ENCODE measurements at places on chromosomes 1 and 21.

DNA sequence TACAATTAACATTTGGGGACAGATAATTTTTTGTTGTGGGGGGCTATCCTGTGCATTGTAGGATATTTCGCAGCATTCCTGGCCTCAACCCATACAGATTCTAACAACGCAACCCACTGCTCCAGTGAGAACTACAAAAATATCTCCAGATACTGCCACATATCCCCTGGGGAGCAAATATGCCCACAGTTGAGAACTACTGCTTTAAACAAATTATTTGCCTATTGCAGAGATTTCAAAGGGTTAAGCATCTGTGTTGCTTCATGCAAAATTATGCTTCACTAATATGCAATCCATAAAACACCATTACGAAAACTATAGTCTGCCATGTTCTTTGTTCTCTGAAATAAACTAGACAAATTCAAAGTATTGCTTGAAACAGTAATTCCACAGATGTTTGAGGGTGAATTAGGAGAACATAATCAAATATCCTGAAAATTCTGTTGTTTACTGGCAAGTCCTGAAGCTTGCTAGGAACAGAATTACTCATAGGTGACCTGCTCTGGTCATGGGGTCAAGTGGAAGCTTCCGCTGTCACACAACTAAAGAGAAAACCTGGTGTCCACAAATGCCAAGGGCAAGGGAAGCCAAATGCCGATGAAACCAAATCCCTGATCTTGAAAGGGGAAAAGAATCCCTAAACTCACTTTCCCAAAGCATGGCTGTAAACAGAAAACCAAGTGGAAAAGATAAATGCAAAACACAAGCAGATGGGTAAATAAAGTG lies 149.4 kb downstream of the RERE start:
- no peak for DNase-seq

DNA sequence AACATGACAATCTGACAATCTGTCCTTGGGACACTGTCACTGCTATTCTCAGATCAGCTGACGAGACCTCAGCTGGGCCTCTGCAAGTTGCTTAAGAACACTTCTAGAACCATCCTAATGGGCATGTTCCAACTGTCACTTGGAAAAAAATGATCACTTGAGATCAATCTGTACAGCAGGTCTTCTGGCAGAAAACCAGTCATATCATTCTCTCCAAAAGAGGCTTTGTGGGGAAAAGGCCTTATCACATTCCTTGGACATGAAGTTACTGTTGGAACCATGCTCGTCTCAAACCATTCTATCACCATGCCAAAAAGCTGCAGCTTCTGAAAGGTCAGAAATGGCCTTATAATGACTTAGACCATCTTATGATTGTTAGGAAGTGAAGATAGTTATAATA lies 744.2 kb downstream of the USP25 start:
- DNase-seq, result no peak

DNA sequence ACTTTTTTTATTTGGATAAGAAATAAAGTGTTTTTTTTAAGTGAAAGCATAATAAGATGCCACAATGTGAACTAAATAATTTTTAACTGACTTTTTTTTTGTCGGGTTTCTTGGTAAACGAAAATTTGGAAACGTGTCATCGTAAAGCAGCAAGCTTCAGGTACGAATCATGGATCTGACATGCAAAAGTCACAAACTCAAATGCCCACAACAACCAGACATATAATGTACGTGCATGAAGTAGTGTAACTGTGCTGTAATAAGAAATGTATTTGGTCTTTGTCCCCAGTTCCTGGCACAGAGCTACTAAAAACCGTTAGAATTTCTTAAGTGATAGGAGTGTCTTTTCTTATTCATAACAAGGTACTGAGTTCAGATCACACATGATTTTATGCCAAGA lies 44.3 kb upstream of the LRRC7 start:
- DNase-seq, result no peak

- no peak for DNase-seq
Measured at GRCh38 chr1:174221681-174222080, 62.4 kb downstream of the RABGAP1L start.

DNA sequence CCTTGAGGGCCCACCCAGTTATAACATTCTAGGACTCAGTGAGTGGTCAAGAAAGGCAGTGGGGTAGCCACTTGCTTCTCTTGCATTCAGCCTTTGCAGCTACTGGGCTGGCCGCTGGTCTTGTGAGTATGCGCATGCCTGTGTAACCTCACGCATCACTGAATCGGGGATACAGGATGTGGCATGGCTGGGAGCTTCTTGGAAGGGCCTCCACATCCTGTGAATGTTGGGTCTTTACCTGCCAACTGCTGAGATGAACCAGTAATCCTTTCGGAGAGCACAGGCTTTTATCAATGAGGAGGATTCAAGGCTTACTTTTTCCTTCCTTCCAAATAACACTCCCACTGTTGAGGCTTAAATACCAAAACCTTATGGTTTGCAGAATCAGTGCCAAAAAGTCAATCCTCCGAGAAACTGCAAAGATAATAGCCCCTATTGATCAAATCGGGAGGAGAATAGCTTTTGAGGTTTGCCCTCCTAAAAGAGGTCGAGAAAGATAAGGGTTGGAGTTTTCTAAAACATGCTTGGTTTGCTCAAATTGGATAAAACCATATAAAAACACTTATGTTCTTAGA lies 198.9 kb upstream of the UBE2U start:
- DNase-seq, result no peak

GRCh38 chr1:55584526-55585401 lies 369.6 kb upstream of the USP24 start:
- DNase-seq, result no peak

DNA sequence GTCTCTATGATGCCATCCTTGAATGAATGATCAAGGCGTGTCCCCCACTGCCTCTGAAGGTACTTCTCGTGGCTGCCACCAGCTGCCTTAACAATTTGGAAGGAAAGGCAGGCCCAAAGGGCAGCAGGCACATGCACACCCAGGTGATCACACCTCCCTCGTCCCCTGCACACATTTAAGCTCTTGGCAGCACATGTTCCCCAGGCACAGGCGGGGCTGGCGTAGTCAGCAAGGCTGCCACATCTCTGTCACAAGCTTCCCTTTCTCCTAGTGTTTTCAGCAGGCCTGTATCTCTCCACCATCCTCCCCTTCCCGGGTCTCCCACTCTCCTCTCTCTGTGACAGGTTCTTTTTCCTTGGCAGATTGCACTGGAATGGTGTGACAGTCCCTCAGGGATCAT lies 111.9 kb downstream of the CACNA1E start:
- no peak for DNase-seq
